BE2C (cell line): ENCODE measurements at places on chromosomes 4 and X.

DNA sequence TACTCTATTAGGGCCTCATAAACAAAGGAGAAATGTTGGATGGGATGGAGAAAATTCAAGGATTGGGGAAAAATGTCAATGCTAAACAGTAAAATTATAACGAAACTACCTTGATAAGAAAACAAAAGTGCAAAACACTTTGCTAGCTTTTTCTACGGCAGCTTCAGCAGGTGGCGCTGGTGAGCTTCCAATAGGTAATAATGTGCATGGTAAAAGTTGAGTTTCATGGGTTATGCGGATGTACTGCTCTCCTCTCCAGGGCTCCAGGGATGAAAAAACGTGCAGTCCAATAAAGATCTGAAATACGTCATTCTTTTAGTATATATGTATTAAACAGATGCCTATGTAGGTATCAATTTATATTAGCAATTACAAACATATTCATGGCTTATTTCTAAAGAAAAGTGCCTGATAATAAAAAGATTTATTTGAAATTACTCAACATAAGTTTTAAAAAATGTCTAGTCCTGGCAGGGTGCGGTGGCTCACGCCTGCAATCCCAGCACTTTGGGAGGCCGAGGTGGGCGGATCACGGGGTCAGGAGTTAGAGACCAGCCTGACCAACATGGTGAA is 239.6 kb downstream of the GRXCR1 start:
- peak; percentile 73 for DNase-seq

- no peak for DNase-seq
These were observed 110.3 kb upstream of the PDHA2 start for GRCh38 chr4:95729596-95729995.

DNA sequence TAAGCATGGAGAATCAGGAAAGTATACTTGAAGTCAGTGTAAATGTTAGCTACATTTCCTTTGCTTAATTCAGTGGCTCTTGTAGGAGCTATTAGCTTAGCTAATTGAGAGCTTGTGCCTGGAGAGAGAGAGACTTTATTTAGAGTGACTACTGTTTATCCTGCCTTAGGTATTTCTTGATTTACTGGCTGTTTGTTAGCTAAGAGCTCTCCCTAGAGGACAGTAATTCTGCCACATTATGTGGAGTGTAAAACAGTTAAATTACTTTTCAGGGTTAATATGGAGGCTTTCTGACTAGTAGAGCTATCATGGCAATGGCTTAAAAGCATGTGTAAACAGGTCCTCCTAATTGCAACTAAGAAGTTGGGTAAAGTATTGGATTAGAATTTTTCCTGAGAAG is 306.5 kb upstream of the TECRL start:
- DNase-seq = no peak

- DNase-seq = no peak
These were observed 125.1 kb downstream of the NSUN7 start for GRCh38 chr4:40874901-40875300.

DNA sequence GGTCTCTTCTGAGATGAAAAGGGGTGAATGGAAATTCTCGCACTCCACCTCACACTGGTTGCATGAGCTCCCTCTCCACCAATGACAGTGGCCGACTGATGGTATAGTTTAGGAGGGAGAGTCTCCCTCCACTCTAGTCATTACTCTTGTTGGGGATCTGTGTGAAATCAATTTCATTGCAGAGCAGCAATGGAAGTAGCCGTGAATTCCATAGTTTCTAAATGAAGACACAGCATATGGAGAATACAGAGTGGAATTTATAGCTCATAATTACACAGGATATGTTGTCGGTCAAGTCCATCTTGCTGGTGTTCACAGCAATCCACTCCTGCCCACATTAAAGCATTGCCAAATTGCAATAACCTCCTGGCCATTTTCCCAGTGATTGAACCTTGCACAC is 426.0 kb downstream of the AFF2 start:
- no peak for DNase-seq

DNA sequence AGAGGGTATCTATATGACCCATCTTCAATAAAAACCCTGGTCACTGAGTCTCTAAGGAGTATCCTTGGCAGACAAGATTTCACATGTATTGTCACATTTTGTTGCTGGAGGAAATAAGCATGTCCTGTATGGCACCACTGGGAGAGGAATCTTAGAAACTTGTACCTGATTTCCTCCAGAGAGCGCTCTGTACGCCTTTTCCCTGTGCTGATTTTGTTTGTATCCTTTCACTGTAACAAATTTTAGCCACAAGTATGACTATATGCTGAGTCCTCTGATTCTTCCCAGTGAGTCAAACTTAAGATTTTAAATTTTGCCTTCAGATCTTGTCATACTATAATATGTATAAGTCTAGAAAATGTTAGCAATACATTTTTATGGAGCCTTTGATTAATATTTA is 102.8 kb downstream of the ITIH6 start:
- no peak for DNase-seq

DNA sequence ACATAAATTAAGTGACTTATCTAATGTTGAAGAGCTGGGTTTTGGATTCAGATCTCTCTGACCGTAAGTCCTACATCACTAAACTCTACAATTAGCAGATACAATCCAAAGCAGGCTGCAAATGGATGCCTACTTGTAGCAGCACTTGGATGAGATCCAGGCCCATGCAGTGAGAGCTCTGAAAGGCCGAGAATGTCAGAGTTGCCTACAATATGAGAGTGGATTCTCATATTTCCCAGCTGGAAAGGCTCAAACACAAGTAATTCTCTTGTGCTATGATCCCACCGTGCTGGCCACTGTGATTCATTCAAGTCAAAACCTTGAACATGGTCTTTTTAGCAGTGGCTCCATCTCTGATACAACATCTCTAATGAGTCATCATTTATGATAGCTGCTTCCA is 125.4 kb upstream of the CHRDL1 start:
- peak; percentile 5 for DNase-seq

DNA sequence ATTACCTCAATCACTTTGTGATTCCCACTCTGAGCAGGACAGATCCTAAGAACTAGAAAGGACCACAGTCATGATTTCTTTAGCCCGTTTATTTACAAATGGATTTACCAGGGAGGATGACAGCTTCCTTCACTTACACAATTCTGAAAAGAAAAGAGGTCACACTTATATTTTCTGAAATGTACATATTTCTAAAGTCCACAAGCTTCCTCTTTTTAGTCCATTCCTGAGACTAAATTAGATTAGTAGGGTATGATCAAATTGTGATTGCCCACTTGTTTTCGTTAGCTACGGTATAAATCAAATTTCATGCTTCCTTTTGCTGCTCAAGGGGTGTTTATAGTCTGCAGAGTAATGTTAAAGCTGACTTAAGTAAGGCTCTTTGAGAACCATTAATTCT is 7.6 kb upstream of the AMELX start:
- DNase-seq = no peak

GRCh38 chr4:87975466-87975865 is at the start of gene SPP1:
SPP1 (plus strand) TSS chr4:87975714; CDS start chr4:87976896, 1,182 bp downstream.
- peak; percentile 22 for DNase-seq

GRCh38 chr4:7983296-7983695 is 43.6 kb upstream of the AFAP1 start:
- no peak for DNase-seq

DNA sequence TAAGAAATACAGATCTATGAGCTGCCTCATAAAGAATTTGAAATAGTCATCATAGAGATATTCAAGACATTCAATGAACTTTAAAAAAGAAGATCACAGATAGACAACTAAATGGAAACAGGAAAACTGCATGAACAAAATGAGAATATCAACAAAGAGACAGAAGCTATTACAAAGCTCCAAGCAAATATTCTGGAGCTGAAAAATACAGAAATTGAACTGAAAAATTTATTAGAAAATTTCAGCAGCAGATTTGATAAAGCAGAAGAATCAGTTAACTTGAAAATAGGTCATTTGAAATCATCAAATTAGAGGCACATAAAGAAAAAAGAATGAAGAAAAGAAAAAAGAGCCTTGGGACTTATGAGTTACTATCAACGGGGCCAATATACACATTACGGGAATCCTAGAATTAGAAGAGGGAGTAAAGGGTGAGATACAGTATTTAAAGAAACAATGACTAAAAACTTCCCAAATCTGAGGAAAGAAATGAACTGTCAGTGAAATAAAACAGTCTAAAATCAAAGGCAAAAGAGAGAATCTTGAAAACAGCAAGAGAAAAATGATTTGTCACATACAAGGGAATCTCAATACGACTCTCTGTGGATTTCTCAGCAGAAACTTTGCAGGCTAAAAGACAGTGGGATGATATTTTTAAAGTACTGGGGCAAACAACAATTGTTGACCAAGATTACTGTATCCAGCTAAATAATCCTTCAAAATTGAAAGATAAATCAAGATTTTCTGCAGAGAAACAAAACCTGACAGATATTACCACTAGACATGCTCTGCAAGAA is 641.6 kb downstream of the ANKRD50 start:
- no peak for DNase-seq

DNA sequence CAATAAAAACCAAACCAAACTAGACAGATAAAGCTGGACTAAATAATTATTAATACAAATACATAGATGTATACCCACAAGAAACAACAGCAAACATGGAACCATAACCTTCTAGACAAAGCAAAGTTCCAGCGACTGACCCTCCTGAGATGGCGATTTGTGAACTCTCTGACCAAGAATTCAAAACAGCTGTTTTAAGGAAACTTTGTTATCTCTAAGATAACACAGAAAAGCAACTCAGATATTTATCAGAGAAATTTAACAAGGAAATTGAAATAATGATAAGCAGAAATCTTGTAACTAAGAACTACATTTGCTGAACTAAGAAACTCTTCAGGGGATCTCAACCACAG is 23.4 kb upstream of the MTHFD2L start:
- DNase-seq = no peak

GRCh38 chr4:682490-683172 is 6.3 kb downstream of the SLC49A3 start:
- no peak for DNase-seq

DNA sequence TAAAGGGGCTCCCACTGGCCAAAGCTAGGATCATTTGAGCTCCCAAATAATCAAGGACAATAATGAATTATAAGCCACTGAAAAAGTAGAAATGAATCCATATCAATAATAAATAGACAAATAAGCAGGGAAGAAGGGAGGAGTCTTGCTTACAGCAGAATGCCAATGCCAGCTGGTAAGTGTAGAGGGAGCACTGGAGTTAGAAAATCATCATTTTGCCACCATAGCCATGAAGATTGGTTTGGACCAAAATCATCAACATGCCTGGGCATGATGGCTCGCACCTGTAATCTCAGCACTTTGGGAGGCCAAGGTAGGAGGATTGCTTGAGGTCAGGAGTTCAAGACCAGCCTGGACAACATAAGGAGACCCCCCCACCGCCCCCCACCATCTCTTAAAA is 20.4 kb upstream of the SH3KBP1 start:
- no peak for DNase-seq

- DNase-seq = peak; percentile 9
These were observed at the start of gene ARHGEF6 for GRCh38 chrX:136780763-136781162. ARHGEF6 (minus strand) TSS chrX:136780932; CDS start chrX:136780882, 50 bp downstream.

GRCh38 chr4:35697210-35697736 is 547.0 kb downstream of the ARAP2 start:
- DNase-seq = no peak

- peak; percentile 69 for DNase-seq
These were observed 127.4 kb upstream of the RPL34 start for GRCh38 chr4:108492816-108493595.

GRCh38 chr4:27635936-27636913 is 775.6 kb downstream of the STIM2 start:
- DNase-seq = no peak

DNA sequence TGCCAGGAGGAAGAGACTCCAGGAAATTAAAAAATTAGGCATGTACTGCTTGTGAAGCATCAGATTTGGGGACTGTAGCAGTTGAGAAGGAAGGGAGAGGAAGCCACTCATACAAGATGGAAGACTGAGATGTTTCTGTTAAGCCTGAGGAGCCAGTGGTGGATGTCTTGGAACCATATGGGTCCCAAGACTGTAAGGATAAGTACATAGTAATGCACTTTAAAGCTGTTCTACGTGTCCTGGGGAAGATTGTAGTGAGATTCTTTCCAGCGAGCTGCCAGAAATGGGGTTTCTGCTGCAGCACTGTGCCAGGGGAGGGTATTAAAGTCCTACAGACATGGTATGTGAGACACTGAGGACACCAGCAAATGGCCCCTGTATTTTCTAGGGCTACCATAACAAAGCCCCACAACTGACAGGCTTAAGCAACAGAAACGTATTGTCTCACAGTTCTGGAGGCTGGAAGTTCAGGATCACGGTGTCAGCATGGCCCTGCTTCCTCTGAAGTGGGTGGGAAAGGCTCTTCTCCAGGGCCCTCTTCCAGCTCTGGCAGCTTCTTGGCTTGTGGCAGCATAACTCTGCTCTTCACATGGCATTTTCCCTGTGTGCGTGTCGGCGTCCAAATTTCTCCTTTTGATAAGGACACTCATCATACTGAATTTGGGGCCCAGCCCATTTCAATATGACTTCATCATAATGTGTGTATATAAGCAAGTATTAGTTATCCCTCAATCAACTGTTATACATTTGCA is 304.4 kb downstream of the EVC2 start:
- DNase-seq = no peak

GRCh38 chr4:3472411-3473141 is 9.5 kb downstream of the DOK7 start:
- no peak for DNase-seq

GRCh38 chr4:132334081-132334480 is 815.0 kb upstream of the PCDH10 start:
- DNase-seq = no peak

DNA sequence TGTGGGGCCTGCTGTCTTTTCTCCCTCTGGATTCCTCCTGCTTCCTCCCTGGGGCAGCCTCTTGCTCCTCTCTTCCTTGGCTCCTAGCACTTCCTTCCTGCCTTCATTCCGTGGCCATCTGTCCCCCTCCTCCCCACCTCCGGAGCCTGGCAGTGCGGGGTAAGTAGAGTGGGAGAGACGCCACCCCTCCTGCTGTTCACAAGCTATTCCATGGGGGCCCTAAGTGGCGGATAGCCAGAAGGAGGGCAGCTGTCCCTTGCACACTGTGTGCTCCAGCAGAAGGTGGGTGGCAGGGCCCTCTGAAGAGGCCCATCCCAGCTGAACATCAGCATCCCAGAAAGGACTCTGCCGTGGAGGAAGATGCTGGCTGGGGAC is 27.4 kb downstream of the CCNQ start:
- DNase-seq = no peak

DNA sequence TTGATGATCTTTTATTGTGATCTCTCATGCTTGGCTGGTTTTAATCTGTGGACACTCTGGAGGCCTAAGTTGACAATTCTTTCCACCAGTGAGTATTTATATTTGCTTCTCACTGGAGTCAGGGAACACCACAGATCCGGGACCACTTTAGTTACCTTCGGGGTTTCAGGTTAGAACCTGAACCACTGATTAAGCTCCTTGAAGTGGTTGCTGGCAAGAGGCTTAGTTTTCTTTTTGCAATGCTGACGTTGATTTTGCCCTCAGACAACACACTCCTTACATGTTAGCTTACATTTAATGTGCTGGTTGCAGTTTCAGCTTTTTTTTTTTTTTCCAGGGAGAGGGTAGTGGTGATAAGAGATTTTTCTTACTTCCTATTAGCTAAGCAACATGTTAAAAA is 10.5 kb upstream of the ZNF330 start:
- DNase-seq = no peak

DNA sequence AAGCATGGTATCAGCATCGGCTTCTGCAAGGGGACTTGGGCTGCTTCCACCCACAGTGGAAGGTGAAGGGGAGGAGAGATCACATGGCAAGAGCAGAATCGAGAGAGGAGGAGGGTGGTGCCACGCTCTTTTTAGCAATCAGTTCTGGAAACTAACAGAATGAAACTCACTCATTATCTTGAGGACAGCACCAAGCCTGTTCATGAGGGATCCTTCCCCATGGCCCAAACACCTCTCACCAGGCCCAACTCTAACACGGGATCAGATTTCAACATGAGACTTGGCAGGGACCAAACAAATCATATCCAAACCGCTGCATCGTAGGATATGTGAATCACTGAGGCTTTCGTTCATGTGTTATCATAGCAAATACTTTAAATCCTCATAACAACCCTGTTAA is 125.5 kb downstream of the GPC3 start:
- DNase-seq = no peak
